ENCODE measurements at places on chromosomes 12 and 14.

GRCh38 chr12:113103756-113104450 is 31.7 kb downstream of the RASAL1 start:
- peak; percentile 74 for DNase-seq

- DNase-seq, result peak; percentile 47
Measured at GRCh38 chr12:106774808-106775524, 484 bp downstream of the RIC8B start.

GRCh38 chr14:37254411-37254947 is 56.7 kb downstream of the MIPOL1 start:
- no peak for DNase-seq

GRCh38 chr12:111287125-111287900 is 81.6 kb downstream of the PHETA1 start:
- DNase-seq, result no peak

- no peak for DNase-seq
Measured at GRCh38 chr12:28060871-28061270, 88.3 kb upstream of the PTHLH start.

GRCh38 chr14:35964697-35965286 is 138.7 kb downstream of the BRMS1L start:
- no peak for DNase-seq

GRCh38 chr14:104805326-104805678 is 4.4 kb downstream of the ZBTB42 start:
- DNase-seq, result no peak

GRCh38 chr14:25626986-25627385 is 577.0 kb upstream of the STXBP6 start:
- DNase-seq, result no peak

DNA sequence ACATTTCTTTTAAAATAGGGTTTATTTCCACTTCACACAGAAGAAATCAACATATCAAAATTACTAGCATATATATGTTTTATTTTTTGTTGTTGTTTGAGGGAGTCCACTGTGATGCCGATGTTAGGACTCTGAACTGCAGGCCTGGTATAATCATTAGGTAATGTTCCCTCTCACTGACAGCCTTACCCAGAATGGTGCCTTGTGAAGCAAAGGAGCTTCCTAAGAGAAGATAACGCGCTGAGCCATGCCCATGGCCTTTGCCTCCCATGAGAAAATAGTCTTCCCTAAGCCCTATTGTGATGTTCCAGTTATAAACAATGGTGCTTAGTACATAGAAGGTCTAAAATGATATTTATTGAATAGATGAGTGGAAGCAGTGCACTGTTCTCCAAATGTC is 12.0 kb downstream of the GNG2 start:
- no peak for DNase-seq

DNA sequence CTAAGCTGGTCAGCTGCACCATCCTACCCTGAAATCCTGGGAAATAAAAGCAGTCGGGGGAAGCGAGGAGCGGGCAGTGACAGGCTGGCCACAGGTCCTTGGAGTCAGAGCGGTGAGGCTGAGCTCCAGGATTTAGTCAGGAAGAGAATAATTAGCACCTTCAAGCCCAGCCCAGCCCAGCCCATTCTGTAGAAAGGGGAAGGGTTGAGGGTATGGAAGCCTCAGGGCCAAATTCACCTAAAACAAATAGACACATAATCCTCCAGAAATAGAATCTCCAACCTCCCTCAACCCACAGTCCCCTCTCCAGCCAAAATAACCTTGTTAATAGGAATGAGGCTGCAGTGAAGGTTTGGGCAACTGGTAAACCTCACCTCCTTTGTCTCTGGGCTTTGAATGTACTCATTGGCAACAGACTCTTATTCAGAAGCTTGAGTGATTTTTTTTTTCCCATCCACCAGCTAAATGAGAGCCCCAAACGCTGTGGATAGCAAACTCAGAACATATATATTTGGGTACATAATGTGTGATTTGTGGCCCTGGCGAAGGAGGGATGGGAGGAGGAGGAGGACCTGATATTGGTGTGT is 334.1 kb downstream of the DPF3 start:
- DNase-seq, result no peak

GRCh38 chr14:35386673-35387125 is 17.9 kb downstream of the NFKBIA start:
- no peak for DNase-seq

- DNase-seq, result no peak
Measured at GRCh38 chr14:60648249-60648933, 886 bp downstream of the SIX1 start.

GRCh38 chr12:76033081-76034011 is 1.8 kb upstream of the PHLDA1 start:
- no peak for DNase-seq

GRCh38 chr14:54572316-54572715 is 5.4 kb downstream of the SAMD4A start:
- DNase-seq, result no peak

DNA sequence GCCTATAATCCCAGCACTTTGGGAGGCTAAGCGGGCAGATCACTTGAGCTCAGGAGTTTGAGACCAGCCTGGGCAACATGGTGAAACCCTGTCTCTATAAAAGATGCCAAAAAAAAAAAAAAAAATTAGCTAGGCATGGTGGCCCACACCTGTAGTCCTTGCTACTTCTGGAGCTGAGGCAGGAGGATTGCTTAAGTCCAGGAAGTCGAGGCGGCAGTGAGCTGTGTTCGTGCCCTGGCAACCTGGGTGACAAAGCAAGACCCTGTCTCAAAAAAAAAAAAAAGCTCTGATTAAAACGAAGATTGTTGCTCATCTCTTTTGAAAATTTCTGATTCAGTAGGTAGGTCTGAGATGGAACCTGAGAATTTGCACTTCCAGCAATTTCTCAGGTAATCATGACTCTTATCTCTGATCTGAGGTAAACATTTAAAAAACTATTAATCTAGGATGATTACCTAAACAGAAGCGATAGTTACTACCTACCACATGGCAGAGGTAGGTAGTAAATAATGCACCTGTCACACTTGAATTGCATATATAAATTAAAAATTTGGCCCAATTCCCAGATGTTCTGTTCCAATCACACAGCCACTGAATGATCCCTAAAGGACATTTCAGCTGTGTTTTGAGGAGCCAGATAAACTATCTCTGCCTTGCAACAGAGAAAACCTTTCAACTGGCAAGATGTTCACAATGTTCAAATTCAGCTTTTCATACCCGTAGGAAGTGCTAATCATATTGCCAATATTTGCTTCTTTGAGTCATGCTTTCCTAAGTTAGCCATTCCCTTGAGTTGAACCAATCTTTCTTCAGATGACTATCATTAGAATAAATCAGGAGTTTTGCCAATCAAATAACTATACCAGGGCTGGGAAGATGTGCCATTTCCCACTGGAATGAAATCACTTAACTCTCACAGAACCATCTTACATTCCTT is 4.2 kb upstream of the TEP1 start:
- DNase-seq, result no peak

GRCh38 chr12:49231878-49232655 is 32.8 kb upstream of the TUBA1C start:
- DNase-seq, result no peak

GRCh38 chr14:90781344-90781761 is 34.9 kb downstream of the TTC7B start:
- no peak for DNase-seq

- no peak for DNase-seq
Measured at GRCh38 chr14:76550534-76550933, 174.6 kb downstream of the ESRRB start.

- DNase-seq, result no peak
Measured at GRCh38 chr14:38593476-38593875, 337.6 kb upstream of the CLEC14A start.

DNA sequence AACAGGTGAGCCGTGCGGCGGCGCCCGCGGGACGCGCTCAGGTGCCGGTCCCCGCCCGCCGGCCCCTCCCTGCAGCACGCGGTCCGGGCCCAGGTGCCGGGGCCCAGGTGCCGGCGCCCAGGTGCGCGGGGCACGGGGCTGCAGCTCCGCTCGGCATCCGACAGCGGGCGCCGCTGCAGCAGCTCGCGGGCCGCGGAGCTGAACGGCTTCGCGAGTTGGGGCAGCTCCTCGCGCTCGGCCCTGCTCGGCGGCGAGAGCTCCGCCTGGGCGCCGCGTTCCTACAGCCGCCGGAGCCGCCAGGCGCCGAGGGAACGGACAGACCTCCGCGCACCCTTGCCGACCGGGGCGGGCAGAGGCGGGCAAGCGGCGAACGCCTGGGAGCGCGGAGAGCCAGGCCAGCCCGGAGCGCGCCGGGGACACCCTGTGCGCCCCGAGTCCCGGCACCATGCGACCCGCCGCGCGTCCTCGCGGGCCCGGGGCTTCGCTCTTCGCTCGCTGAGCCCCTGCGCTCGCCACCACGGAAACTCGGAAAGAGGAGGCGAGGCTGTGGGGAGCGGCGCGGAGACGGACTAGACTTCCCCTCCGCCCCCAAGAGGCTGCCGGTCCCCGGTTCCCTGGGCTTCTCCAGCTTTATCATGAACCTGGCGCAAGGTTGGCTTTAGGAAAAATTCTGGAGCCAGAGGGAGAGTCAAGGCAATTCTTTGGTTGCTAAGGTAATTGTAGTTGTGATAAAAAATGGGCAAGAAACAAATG is at the start of gene RGS6:
Gene RGS6, plus strand, starts transcription at position 201 of the 753 bp plus-strand sequence.
- DNase-seq, result peak; percentile 48

- no peak for DNase-seq
Measured at GRCh38 chr12:103783744-103784664, 57.0 kb downstream of the NT5DC3 start.

GRCh38 chr12:85874031-85874461 is at the start of gene NTS:
Gene NTS, plus strand, starts transcription at chr12:85874295. Its CDS starts 109 bp downstream, at chr12:85874404.
- DNase-seq, result no peak

- no peak for DNase-seq
Measured at GRCh38 chr12:103102225-103102744, 144.8 kb downstream of the ASCL1 start.

- DNase-seq, result no peak
Measured at GRCh38 chr12:102050660-102051430, 10.9 kb downstream of the WASHC3 start.

DNA sequence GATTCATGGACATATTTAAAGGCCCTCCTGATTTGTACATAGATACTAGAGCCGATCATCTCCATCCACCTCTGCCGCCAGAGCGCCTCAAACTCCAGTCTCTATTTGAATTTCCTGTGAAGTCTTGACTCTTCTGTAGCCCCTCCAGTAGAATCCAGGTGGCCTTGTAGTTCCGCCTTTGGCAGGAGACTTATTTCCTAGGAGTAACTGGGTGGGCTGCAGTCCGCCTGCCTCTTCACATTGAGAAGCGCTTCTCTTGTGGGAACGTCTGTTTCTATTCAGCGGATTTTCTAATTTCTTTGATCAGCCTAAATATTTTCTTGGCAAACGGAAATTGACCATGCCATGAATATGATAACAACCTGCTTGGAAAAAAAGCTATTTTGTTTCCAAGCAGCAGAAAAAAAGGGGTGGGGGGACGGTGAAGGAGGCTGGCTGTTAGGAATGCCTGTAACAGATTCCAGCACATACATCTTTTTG is 9.0 kb upstream of the SIX1 start:
- no peak for DNase-seq

DNA sequence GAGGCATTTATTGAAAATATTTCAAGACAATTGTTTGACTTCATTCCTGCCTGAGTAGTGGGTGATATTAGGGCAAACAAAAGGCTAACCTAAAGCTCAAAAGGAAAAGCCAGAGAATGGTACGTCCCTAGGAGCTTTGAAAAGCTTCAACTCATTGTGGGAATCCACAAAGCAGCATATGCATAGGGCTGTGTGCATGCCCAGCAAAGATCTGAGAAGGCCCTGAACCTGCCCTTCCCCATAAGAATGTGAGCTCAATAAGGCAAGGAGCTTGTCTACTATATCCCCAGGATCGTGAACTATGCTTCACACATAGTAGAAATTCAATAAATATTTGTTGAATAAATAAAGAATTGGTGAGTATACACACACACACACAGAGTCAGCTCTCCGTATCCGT is 19.1 kb upstream of the RAD52 start:
- DNase-seq, result no peak

GRCh38 chr14:76227450-76228050 is 75.8 kb downstream of the GPATCH2L start:
- DNase-seq, result no peak

DNA sequence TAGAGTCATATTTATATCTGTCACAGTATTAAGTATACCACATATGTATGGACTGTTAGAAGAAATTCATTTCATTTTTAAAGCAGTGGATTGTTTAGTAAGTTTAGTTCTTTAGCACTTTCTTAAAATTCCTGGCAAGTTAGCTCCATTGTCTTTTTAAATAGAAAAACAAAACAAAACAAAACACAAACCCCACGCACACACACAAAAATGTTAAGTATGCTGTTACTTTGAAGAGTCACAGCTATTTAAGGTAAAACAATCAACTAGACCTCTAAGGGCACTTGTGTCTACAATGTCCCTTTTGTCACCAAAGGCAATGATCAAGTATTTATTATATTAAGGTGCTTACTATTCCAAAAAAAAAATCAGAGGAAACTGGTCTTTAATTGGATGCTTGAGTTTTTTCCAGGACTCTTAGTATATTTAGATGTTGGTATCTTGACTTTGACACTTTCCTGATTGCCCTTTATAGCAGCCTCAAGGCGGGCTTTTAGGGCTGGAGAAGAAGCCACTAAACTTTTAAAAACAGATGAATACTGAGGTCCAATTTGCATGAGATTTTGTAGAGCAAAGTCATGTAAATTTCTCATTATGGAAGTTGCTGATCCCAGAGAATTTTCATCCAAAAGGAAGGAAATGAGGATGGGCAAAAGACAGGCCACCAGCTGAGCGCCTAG is 85.5 kb upstream of the HECTD1 start:
- DNase-seq, result no peak

GRCh38 chr14:64758691-64759554 is 54.7 kb downstream of the PLEKHG3 start:
- no peak for DNase-seq

DNA sequence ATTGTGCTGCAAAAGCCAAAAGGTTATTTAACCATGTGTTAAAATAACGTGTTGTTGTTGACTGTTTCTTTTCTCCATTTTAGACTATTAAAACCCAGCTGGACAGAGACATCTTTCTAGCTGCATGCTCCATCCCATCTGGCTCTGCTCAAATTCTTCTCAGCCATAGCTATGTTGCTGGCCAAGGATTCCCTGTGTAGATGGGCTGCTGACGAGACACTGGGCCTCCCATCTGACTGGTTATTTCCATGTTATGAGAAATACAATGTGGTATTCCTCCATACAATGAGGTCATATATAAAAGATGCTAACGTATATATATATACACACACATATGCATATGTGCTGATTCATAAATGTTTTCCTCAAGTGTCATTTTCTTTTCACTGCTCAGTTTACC is 30.1 kb downstream of the MED13L start:
- no peak for DNase-seq

DNA sequence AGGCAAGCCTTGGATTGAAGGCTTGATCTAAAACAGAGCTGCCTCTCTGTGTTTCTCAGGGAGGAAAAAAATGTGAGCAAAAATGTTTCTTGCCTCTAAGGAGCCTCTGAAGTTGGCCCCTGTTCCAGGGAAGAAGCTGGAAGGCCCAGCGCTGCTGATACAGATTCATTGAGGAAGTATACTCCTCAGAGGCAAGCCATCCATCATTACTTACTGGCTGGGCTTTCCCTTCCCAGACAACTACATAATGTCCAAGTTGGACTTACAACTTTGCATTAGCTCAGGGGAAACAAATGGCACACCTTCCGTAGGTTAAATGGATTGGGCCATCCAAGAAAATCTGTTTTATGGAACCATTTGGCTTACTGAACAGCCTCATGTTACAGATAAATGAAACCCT is 263.7 kb upstream of the SEL1L start:
- DNase-seq, result no peak
